ENCODE measurements at places on chromosomes 16 and 17.

- DNase-seq = no peak
Observed at GRCh38 chr16:79653373-79653891, 52.9 kb upstream of the MAF start.

- peak; percentile 67 for DNase-seq
Observed at GRCh38 chr16:760545-761343, at the start of gene MSLN. Gene MSLN (plus strand): TSS chr16:760734. CDS start chr16:762681, 1,947 bp downstream.

DNA sequence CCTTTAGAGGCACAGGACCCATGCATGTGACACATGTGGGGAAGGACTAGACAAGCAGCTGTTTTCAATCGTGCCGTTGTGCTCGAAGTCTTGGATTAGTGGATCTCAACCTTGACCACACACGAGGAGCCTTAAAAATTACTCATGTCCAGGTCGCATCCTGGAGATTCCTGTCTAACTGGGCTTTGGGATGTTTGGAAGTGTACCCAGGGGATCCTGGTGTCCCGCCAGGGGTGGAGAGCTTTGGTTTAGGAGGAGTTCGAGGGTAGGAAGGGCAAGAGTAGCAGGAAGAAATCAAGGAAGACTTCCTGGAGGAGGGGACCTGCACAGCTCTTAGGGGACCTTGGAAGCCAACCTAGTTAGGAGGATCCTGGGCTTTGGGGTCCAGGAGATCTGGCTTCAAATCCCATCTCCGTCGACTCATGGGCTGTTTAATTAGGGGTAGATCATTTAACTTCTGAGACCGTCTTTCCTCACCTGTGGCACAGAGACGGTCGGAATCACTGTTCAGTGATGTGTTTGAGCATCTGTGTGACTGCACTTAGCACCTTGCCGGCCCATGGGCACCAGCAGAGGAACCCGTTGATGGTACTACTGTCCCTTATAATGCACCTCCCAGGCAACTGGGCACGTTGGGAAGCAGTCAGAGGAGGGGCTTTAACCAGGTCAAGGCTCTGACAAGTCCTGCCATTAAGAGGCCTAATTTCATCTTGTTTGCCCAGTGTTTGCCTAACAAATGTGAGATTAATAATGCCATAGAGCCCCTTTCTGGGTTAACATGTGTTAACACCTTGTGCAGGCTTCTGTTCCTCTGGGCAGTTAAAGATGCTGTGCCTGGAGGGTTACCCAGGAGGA is 102.0 kb upstream of the PLCG2 start:
- no peak for DNase-seq

DNA sequence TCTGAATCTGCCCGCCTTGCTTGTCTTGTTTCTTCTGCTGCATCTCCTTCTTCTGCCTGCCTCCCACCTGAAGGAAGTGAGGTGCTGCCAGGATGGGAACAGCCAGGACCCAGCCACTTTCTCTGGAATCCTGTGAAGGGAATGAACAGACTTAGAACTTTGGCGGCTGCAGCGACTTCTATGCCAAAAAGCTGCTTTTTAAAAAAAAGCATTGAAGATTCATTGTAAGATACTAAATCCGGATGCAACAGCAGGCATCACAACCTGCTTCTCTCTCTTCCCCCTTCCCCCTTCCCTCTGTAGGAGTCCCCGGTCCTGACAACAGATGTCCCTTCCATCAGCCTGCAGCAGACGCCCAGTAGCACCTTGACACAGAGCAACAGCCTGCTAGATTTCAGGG is 176.3 kb downstream of the HS3ST4 start:
- DNase-seq = no peak

- DNase-seq = no peak
Observed at GRCh38 chr16:50267651-50268050, 1.3 kb downstream of the ADCY7 start.

DNA sequence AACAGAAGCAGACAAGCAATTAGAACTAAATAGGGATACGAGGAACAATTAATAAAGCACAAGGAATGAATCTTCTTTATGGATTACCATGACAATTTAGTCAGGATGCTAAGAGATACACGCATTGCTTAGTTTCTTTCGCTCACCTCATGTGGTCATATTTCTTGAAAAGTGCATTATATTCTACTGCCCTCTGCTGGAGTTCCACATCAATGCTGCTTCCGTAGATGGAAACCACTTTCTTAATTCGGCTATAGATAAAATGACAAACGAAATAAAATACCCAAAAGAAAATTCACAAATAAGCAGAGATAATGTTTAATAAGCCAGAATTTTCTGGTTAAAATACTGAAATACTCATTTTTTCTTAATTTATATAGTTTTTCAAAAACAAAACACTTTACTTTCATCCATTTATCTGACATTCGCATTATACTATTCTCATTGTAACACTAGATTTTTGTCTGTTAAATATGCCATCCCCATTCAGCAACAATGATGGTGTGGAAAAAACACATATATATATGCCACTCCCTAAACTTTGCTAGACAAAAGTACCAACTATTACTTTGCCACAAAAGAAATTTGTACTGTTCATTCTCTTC is 22.0 kb upstream of the PHLPP2 start:
- DNase-seq = peak; percentile 26

DNA sequence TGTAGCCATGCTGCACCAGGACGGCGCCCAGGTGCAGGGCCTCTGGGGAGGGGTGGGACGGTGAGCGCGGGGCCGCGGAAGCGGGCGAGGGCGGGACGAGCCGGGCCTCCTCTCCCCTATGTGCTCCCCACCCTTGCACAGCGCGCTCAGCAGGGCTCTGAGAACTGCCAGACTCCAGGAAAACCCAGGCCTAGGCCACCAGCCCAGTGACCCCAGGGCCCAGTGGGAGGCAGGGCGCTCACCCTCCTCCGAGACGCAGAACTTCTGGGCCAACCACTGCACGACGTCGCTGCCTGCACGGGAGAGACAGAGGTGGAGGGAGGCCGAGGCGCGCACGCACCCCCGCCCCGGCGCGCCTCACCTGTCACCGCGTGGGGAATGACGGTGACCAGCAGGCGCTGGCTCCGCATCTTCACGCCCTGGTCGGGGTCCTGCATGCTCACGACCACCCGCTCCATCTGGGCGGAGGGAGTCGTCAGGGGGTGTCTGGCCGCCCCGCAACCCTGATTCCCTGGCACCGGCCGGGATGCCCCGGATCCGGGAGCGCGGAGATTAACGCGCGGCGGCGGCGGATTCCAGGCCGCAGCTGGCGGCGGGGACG is 603 bp downstream of the RGS11 start:
- no peak for DNase-seq

- DNase-seq = no peak
Observed at GRCh38 chr17:10238661-10239060, 40.3 kb upstream of the GAS7 start.

DNA sequence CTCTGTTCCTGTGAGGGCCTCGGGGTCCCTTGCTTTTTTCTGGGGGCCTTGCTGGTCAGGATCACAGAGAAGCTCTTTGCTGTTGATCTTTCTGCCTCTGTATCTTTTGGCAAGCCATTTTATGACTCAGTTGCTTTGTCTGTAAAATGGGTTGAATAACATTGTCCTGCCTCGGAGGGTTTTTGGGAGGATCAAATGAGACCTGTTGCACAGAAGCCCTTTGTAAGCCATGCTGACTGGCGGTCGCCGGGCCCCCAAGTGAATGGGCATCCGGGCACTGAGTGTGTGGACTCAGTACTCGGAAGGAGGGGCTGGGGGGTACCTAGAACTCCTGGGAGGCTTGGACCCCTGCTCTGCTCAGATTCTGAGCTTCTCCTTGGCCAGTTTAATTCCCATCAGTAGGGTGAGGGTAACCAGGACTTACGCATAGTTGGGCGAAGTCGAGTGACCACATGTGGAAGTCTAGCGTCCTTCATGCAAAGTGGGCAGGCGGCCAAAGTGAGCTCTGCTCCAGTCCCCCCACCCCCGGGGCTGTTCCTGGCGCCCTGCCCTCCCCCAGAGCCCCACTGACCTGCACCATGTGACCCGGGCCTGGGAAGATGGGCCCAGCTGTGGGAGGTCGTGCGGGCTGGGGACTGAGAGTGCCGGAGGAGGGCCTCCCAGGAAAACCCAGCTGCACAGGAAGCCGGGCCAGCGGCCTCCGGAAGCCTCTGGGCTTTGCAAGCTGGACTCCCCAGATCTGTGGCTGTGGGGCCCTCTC is 284.0 kb downstream of the SEC14L1 start:
- DNase-seq = no peak

- no peak for DNase-seq
Observed at GRCh38 chr17:78737332-78737731, 44.7 kb downstream of the CYTH1 start.

GRCh38 chr17:75572713-75573539 is 14.7 kb upstream of the MYO15B start:
- DNase-seq = no peak

GRCh38 chr16:3223913-3224515 is 10.9 kb downstream of the ZNF200 start:
- DNase-seq = no peak

DNA sequence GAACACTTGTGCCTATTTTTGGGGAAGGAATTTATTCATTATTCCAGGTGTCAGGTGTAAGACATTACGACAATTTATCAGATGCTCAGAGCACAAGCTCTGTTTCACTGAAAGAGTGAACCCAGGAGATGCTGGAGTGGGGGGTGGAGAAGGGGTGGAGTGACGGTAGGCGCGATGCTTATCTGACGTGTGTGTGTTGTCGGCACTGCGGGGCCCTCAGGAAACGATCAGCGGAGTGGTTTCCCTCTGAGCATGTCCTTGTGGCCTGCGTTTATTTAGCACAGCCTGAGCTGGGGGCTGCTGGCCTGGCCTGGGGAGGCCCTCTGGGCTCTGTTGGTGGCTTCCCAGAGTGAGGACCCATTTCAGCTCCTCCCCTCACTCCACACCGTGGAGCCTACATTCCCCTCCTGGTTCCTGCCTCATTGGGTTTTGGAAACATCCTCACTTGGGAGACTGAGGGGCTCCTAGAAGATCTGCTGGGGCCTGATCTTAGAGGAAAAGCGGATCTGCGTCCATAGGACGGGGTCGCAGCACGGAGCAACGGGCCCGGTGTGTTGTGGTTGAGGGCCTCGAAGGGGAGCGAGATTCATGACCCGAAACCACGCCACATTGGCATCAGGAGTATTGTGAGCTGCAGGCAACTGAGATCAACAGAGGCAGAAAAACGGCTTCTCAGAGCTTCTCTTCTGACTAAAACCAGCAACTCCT is 19.0 kb upstream of the GNG13 start:
- DNase-seq = no peak

DNA sequence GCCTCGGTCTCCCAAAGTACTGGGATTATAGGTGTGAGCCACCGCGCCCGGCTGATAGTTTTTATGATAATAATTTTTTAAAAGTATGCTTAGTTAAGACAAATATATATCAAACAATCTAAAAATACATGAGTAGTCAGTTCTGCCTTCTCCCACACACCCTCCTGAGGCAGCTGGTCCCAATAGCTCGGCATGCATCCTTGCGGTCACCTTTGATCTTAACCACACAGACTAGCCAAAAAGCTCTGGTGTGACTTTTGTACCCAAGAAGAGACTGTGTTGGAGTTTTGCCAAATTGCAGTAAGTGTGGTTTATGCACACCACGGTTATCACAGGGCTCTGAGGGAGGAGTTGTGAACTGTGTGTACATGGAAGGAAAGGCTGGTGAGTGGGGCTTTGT is 25.6 kb downstream of the ATP6V0A1 start:
- no peak for DNase-seq

DNA sequence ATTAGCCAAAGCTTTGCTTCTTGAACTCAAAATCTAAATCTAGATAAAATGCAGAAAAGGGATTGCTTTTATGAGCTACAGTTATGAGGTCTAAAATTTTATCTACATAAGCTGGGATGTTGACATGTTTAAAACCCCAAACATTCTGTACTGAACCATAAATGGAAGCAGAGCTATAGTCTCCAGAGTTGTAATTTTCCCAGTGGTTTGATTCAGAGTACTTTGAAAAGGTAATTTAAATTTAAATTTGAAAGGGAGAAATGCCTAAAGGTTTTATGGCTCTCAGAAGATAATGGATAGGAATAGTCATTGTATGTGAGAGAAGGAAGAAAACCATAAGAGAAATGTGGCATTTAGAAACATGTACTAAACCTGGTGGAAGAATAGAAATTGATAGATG is 163.2 kb downstream of the PPM1E start:
- no peak for DNase-seq

DNA sequence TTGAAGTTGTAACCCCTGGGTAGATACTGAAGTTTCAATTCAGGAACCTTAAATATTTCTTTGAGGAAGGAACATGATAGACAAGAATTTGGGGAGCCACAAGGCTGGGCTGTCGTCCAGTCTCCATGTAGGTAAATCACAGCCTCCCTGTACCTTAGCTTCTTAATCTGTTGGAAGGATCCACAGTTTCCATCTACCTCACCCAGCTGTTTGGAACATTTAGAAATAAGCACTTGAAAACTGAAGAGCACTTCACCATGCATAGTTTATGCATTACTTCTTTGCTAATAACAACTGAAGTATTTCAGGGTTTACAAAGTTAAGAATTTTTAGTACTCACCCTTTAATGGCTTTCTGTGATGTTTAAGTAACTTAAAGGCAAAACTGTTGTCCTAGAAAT is 17.2 kb downstream of the TXNDC11 start:
- no peak for DNase-seq

DNA sequence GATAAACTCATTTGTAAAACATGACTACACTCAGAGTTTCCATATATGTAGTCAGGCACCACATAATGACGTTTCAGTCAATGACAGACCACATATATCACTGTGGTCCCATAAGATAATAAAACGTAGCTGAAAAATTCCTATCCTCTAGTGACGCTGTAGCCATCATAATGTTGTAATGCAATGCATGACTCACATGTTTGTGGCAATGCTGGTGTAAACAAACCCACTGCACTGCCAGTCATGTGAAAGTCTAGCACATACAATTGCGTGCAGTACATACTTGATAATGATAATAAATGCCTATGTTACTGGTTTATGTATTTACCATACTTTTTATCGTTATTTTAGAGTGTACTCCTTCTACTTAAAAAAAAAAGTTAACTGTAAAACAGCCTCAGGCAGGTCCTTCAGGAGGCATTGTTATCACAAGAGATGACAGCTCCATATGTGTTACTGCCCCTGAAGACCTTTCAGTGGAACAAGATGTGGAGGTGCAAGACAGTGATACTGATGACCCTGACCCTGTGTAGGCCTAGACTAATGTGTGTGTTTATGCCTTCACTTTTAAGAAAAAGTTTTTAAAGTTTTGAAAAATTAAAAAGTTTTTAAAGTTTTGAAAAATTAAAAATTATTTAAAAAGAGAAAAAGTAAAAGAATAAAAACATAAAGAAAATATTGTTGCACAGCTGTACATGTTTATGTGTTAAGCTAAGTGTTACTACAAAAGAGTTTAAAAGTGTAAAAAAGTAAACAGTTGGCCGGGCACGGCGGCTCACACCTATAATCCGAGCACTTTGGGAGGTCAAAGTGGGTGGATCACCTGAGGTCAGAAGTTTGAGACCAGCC is 9.0 kb downstream of the STAT5B start:
- DNase-seq = peak; percentile 76

Measured in HCT116 (cell line).